ENCODE measurements at places on chromosomes 16 and 17. TPM values are rescaled to one million over a fixed set of nuclear protein-coding genes. Genes with fewer than 3 reads are reported as not detected.

DNA sequence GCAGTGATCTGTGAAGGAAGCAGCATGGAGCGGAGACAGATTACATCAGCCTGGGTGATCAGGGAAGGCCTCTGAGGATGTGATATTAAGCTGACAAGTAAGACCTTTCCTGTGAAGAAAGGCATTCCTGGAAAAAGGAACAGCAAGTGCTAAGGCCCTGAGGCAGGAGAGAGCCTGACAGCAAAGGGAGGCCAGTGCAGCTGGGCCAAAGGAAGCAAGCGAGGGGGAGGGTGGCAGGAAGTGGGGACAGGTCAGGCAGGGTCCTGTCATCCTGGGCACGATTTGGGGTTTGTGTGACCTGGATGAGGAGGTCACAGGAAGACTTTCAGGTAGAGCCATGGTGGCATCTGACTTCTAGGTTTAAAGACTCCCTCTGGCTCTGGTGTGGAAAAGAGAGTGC is 12.3 kb downstream of the CPNE2 start:
- DNase-seq = no peak
- H3K4me1 ChIP-seq = no peaks in the 10 kb centered on the region
- H3K4me3 ChIP-seq = no peak overlapping the region
- H3K36me3 ChIP-seq = no peaks in the 10 kb centered on the region
- H3K27me3 ChIP-seq = no peaks in the 10 kb centered on the region

Gene CD300E
- total RNA-seq = 0.75 TPM

- no peak for DNase-seq
- peak overlapping the region; percentile 6 for H3K4me3 ChIP-seq
- no peaks in the 10 kb centered on the region for H3K27me3 ChIP-seq
- no peak overlapping the region for H3K27ac ChIP-seq
- peaks cover 5% of the 10 kb centered on the region for H3K36me3 ChIP-seq
- H3K4me1 ChIP-seq = peaks cover 18% of the 10 kb centered on the region
Measured at GRCh38 chr17:46769531-46770438, 48.7 kb downstream of the WNT3 start.

Gene UNC45B
- 0.09 TPM for total RNA-seq

GRCh38 chr17:29005936-29006511 is at the start of gene SEZ6:
SEZ6 (minus strand) TSS chr17:29006033; CDS start chr17:29005869, 164 bp downstream.
- DNase-seq = peak; percentile 75
- peak within 1 kb of the TSS; percentile 36 for H3K4me3 ChIP-seq
- no peaks in the 10 kb centered on the region for H3K36me3 ChIP-seq
- peaks cover 3% of the 10 kb centered on the region for H3K4me1 ChIP-seq

DNA sequence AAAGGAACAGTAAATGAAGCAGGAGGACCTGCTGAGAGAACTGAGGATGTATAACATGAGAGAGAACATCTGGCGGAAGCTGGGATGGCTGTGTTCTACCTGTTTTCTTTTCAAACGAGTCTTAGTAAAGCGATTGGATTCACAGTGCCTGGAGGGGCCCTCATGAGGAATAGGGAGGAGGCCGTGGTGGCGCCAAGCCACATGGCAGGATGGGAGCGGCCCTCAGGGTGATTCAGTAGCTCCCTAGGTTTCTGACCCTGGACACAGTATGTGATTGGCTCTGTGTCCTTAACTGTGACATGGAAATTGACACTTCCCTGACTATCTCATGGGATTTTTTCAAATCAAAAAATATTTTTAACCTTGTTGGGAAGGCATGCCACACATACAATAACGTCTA is 32.1 kb downstream of the USP43 start:
- H3K4me3 ChIP-seq = no peak overlapping the region
- no peaks in the 10 kb centered on the region for H3K27me3 ChIP-seq
- no peaks in the 10 kb centered on the region for H3K36me3 ChIP-seq
- no peak for DNase-seq

Gene CDH15
- not detected for total RNA-seq

DNA sequence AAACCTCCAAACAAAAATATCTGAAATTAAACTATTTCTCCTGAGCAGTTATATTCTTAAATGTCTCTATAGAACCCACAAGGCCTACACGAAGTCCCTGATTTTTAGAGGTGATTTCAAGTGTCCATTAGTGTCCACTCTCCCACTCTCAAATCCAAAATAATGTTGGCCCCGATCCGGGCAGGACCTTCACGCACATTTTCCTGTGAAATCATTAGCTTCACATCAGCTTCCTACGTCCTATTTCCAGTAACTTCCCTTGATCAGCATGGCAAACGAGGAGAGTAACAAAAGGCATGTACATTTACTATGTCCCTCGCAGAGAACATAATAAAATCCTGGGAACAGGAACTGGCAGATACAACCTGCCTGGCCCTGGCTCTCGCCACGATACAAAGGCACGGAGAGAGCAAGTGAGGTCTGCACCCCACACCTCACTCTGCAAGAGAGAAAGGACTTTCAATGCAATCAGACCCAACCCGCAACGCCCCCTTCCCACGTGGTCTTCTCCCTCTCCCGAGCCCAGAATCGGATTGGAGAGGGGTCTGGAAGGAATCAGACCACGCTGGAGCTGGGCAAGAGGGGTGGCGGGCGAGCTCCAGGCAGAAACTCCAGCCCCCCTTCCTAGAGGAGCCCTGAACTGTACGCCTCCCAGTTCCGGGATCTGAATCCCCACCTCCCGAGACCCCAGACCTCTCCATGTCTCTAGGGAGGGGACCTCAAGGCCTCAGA is 17.5 kb upstream of the C17orf78 start:
- H3K4me1 ChIP-seq = peaks cover 2% of the 10 kb centered on the region
- H3K27ac ChIP-seq = peak overlapping the region; percentile 91
- no peaks in the 10 kb centered on the region for H3K27me3 ChIP-seq
- peaks cover 6% of the 10 kb centered on the region for H3K36me3 ChIP-seq
- peak; percentile 72 for DNase-seq

DNA sequence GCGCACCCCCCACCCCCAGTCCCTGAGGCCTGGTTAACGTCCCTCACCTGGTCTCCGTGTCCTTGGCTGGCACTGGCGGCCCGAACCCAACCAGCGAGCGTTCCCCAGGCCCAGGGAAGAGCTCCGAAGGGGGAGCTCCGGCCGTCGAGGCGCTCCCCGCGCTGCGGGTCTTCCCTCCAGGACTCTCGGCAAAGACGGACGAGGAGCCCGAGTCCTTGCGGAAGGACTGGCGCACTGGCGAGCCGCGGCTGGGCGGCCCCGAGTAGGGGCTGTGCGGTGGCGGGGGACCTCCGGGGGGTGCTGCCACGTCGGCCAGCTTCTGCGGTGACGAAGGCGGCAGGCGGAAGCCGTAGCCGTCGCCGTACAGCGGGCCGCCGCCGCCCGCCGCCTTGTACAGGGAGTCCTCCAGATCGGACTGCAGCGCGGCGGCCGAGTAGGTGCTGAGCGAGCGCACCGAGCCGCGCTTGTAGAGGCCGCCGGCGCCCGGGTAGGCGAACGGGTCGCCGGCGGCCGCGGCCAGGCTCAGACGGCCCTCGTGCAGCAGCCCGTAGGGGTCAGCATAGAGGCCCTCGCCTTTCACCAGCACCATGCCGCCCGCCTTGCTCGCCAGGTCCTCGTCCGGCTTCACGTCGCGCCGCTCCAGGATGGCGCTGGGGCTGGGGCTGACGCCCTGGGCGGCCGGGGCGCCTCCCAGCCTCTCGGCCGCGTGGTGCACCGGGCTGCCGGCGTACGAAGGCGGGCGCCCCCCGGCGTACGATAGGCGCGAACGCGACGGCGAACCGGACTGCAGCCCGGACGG is 44.1 kb downstream of the SRCIN1 start:
- H3K36me3 ChIP-seq = no peaks in the 10 kb centered on the region
- H3K4me1 ChIP-seq = peaks cover 44% of the 10 kb centered on the region
- DNase-seq = no peak
- no peak overlapping the region for H3K27ac ChIP-seq

GRCh38 chr16:3129137-3130131 is 5.4 kb upstream of the ZNF213 start:
- peak overlapping the region; percentile 42 for H3K27ac ChIP-seq
- H3K4me1 ChIP-seq = peaks cover 23% of the 10 kb centered on the region
- peak; percentile 61 for DNase-seq
- H3K4me3 ChIP-seq = peak overlapping the region; percentile 36

DNA sequence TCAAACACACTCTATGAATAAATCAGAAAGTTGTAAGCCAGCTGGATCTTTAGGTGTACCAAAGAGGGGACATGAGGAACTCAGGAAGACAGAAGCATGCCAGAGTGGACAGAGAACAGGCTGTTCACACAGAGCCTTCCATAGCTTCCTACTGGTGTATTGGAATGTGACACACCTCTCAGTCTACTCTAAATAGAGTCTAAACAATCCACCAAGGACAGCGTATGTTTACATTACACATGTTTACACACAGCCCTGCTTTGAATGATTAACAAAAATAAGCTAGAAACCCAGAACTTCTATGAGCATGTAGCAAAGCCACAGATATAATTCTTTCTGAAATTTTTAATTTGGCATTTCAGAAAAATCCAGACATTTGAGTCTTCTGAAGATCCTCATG is 1279.0 kb upstream of the CDH8 start:
- no peaks in the 10 kb centered on the region for H3K36me3 ChIP-seq
- H3K27me3 ChIP-seq = no peaks in the 10 kb centered on the region
- H3K27ac ChIP-seq = no peak overlapping the region

DNA sequence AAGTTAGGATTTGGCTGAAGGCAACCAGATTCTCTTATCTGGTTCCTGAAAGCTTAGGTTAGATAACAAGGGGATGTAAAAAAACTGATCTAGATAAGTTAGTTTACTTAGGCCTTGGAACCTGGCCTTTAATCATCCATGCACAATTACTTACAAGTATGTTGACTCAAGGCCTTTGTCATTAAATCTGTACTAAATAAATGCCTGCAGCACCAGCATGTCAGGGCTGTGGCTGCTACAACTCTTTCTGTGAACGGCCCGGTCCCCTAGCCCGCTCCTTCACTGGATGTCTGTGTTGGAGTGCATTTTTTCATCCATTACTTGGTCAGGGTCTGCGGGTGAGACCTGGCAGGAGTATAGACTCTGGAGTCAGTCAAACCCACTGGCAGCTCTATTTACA is 48.4 kb upstream of the ALDH3A1 start:
- H3K4me3 ChIP-seq = no peak overlapping the region
- no peak for DNase-seq
- no peaks in the 10 kb centered on the region for H3K4me1 ChIP-seq
- H3K36me3 ChIP-seq = peaks cover 50% of the 10 kb centered on the region
- no peaks in the 10 kb centered on the region for H3K27me3 ChIP-seq
- no peak overlapping the region for H3K27ac ChIP-seq

DNA sequence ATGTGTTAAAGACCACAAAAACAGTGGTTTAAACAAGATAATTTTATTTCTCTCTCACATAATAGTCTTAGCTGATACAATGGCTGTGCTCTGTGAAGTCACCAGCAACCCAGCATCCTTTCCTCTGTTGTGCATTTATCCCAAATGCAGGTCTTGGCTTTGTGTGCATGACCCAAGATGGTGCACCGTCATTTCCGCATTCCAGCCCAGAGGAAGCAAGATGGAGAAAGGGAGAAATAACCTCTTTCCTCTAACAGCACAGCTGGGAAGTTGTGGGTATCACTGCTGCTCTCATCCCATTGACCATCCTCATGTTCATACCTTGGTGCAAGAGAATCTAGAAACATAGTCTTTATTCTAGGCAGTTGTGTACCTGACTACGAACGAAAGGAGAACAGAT is 21.8 kb downstream of the TMC5 start:
- H3K4me3 ChIP-seq = no peak overlapping the region
- no peak for DNase-seq
- H3K4me1 ChIP-seq = no peaks in the 10 kb centered on the region
- H3K36me3 ChIP-seq = no peaks in the 10 kb centered on the region
- no peaks in the 10 kb centered on the region for H3K27me3 ChIP-seq
- H3K27ac ChIP-seq = no peak overlapping the region

DNA sequence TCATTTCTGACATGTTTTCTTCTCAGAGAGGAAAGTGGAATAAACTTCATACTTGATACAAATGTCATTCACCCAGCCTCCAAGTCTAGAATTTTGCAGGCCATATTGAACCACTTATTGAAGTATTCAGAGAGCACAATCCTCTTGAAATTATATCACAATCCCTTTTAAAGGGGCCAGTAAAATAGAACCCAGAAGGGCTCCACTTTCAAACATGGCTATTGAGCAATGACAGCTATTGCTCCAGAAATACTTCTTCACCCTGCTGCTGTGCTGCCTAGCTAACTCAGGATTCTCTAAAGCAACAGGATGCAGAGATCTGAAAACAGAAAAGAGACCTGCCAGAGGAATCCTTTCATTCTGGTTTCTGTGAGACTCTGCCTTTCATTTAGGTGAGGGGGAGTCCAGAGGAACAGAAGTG is 275.0 kb upstream of the CDH5 start:
- H3K4me3 ChIP-seq = no peak overlapping the region
- no peak for DNase-seq

- H3K27ac ChIP-seq = no peak overlapping the region
- H3K4me3 ChIP-seq = no peak overlapping the region
Measured at GRCh38 chr17:46863383-46864121, 12.2 kb downstream of the WNT9B start.

DNA sequence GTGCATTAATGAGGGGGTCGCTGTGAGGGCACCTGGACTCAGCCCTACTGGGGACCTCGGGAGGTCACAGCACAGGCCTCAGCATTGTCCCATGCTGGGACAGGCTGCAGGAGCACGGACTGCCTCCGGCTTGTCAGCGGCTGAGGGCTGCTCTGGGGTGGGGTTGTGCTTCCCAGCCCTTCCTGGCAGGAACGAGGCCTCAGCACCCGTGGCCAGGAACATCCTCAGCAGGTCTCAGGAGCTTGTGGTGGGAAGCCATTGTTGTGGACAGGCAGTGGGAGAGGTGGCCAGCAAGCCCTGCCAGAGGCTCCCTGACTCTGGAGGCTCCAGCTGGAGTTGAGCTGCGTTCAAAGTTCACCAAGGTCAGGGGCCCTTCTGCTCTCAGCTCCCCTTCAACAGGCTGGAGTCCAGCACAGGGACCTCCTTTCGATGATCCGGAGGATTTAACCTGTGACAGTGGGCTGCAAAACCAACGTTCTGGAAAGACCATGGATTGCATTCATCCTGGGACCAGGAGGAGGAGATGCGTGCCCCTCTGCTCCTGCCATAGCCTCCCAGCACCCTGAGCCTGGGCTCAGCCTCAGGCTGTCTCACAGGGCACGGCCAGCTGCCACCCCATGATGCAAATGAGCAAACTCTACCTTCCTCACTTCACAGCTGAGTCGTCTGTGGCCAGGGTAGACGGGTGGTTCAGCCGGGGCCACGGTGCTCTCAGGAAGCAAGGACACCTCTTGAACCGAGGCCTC is 32.6 kb downstream of the FOXL1 start:
- H3K36me3 ChIP-seq = no peaks in the 10 kb centered on the region
- peak overlapping the region; percentile 43 for H3K27ac ChIP-seq
- no peaks in the 10 kb centered on the region for H3K27me3 ChIP-seq
- H3K4me1 ChIP-seq = no peaks in the 10 kb centered on the region
- no peak for DNase-seq
- H3K4me3 ChIP-seq = no peak overlapping the region

- no peak for DNase-seq
- no peak overlapping the region for H3K4me3 ChIP-seq
- no peaks in the 10 kb centered on the region for H3K4me1 ChIP-seq
- no peaks in the 10 kb centered on the region for H3K36me3 ChIP-seq
- no peak overlapping the region for H3K27ac ChIP-seq
Measured at GRCh38 chr17:70318051-70318450, 148.7 kb downstream of the KCNJ2 start.

GRCh38 chr16:82300374-82300951 is 130.4 kb upstream of the MPHOSPH6 start:
- no peak overlapping the region for H3K27ac ChIP-seq
- no peak overlapping the region for H3K4me3 ChIP-seq
- no peak for DNase-seq
- H3K27me3 ChIP-seq = no peaks in the 10 kb centered on the region

GRCh38 chr16:11416228-11417001 is 71.2 kb downstream of the RMI2 start:
- H3K4me3 ChIP-seq = no peak overlapping the region
- no peaks in the 10 kb centered on the region for H3K27me3 ChIP-seq
- DNase-seq = no peak
